Activated CD8-positive, alpha-beta memory T cell treated with anti-CD3 and anti-CD28 coated beads, Interleukin-2, amount 10 ng/mL, durations not matched to agents 7 days and 5 days (primary cell): ENCODE measurements at places on chromosomes 3 and 15.

- DNase-seq = no peak
These were observed 25.2 kb downstream of the GOLGA6D start for GRCh38 chr15:75307778-75308390.

GRCh38 chr3:152236716-152237115 lies 32.0 kb upstream of the MBNL1 start:
- no peak for DNase-seq

DNA sequence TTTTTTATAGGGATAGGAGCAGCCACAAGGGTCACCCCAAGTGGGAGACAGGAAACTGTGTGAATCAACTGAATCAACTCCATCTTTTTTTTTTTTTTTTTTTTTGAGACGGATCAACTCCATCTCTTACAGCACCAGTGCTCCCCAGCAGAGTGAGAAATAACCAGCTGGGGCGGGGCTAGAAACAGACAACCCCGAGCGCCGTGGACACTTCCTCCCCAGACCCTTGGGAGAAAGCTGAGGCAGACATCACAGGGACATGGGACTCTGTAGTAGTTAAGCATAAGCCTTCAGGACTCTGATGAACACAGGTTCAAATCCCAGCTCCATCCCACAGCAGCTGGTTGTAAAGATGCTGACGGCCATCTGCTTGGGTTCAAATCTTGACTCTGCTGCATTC lies 75.4 kb downstream of the PRICKLE2 start:
- no peak for DNase-seq

- DNase-seq = no peak
These were observed 50.6 kb downstream of the DRD3 start for GRCh38 chr3:114128231-114128630.

DNA sequence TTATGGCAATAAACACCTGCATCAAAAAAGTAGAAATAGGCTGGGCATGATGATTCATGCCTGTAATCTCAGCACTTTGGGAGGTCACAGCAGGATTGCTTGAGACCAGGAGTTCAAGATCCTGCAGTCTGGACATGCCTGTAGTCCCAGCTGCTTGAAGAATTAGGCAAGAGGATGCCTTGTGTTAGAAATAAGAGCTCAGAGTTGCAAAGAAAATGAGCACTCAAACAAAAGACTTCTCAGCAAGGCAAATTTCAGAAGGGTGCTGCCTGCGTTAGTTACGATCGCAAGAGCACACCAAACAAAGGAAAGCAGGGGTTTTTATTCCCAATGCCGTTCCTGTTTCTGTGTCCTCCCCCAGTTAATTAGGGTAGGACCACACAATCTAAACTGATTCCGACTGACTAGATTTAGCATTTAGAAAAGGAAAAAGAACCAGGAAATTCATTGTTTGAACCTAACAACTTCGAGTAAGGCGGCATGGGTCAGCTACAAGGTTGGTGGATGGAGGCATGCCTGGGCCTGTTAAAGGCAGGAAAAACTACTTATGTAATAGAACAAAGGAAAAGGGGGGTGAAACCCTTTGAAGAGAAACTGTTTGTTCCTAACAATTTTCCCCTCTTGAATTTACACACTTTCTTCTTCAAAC lies 55.5 kb downstream of the DLG1 start:
- DNase-seq = no peak

DNA sequence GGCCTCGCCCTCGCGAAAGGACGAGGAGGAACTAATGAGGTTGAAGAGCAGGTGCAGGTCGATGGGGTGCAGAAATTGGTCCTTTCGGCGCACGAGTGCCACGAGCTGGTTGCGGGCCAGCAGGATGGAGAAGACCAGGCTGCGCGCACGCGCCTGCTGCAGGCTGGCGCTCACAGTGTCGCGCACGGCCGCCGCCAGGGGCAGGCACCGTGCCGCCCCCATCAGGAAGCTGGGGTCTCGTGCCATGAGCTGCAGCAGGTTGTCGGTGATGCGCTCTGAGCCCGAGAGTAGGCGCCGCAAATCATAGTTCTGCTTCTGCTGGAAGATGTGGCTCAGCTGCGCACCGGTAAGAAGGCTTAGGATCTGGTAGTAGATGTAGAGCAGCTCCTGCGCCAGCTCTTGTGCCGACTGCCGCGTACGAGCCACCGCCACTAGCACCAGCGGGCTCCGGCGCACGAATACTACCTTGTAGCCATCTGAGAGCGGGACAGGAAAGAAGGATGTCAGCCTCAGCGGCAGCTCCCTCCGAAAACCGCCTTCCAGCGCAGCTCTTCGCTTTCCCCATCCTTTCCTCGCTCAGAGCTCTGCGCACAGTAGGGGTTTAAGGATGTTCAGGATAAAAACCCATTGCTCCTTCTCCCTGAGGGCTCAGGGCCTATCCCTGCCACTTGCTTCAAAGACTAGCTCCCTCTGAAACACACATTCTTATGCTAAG lies 6.9 kb upstream of the MST1R start:
- DNase-seq = no peak

GRCh38 chr3:16369885-16370284 lies 104.9 kb downstream of the OXNAD1 start:
- no peak for DNase-seq

DNA sequence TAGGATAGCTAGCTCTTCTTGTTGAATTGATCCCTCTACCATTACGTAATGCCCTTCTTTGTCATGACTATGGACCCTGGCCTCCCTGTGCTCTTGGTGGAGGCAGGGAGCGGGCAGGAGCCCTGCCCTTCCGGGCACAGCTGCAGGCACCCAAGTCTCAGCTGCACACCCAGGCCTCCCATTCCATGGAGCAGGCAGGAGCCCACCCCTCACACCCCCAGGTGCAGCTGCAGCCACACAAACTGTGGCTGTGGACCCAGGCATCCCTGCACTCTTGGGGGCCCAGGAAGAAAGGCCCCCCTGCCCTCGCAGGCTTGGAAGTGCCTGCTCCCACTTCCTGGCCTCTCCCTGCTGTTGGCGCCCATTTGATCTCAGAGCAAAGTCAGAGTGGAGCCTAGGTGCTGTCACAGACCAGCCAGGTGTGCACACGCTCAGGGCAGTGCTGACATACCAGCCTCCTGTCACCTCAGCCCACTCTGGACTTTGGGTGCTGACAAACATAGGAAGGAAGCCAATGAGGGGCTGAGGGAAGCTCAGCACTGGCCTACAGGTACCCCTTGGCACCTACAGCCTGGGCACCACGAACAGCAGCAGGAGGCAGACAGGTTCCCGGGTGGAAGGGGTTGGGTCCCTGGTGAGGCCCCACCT lies 53.0 kb downstream of the SLMAP start:
- DNase-seq = no peak

DNA sequence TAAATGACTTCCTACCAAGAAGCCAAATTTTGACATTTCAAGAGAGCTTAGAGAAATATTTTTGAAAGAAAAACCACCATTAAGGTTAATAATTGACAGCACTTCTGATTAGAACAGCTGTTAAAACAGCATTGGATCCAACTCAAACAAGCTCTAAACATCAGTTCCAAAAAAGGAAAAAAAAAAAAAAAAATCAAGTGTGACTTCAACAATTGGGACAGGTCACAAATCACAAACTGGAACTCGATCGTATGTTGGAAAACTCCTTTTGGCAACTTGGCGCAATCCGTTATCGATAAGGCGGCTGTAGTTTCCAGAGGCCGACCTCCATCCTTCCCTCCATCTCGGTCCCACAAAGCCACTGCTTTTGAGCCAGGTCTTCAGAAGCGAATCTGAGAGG lies 17.8 kb downstream of the TLE3 start:
- DNase-seq = no peak
